RWPE2 (cell line): ENCODE measurements at places on chromosomes 12 and 14.

DNA sequence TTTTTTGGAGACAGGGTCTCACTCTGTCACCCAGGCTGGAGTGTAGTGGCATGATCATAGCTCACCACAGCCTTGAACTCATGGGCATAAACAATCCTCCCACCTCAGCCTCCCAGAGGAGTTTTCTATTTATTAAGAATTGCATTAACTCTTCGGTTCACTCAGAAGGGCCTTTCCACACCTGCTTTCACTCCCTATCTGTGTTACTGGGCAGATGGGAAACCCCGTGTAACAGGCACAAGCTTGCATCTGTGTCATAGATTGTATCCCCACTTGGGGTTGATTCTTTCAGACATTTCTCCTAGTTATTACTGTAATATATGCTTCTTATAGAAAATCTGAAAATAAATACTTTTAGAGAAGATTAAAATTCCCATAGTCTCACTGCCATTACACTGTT is 38.7 kb downstream of the STX2 start:
- DNase-seq, result no peak

DNA sequence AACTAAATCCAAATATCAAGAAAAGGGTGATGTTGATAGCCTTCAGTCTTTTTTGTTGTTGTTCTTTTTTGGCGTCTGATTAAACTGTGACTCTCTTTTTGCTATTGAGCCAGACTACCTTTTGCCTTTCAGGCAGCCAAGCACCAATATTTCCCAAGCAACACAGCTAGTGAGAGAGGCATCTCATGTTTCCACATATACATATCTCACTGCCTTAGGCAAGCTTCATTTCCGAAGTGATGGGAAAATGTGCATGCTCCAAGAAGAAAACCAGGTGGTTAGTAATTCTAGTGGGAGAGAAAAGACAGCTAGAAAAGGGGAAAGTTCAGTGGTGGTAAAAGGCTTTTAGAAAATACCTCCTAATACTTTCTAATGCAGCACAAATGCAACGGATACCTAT is 277.7 kb downstream of the TMTC2 start:
- DNase-seq, result no peak

DNA sequence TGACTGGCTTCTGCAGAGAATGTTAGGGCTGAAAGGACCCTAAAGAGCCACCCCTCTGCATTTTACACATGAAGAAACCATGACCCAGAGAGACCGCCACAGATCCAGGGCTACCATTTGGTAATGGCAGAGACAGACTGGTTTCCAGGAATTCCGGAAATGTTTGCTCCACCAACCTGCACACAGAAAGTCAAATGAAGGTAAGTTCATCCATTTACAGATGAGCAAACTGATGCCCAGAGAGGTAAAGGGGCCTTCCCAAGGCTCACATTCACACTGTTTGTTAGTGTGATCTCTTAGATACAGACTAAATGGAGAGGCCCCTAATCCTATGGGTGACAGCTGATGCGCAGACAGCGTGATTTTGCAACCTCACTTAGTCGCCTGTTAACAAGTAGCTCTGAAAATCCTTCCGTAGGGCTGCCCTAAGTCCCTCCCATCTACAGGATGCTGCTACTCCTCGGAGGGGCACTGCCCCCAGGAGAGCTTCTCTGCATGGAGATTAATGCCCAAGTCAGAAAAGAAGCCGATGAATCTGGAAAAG is 33.8 kb downstream of the ZFP36L1 start:
- DNase-seq, result no peak

- no peak for DNase-seq
Measured at GRCh38 chr14:99687284-99688209, 3.4 kb downstream of the CYP46A1 start.

DNA sequence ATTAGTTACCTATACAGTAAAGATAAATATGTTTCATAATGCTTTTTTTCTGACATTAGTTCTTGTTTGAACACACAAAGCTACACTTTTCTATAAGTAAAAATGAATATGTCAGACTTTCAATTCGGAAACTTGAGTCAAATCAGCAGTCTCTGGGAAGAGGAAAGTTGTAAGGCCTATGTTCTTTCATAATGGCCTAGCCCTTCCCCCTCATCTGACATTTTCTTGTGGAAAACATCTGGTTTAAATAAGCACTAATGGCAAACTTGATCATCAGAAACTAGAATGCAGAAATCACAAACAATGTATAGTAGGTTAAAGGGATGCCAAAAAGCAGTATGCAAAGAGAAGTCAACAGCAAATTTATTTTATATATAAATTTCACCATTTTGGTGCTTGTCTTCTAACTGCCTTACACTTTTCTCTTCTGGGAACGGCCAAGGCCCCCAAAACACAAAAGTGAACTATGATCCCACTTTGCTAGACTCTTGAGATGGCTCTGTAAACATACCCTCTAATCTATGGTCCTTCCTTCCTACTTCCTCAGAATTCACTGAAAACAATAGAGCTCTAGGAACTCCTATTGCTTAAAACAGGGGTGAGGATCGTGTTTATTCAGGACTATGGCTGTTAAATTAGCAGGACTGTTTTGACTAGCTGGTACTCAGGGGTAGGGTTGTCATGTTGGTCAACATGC is 444.1 kb downstream of the RAD51B start:
- DNase-seq, result no peak

GRCh38 chr12:108455706-108456105 is 59.4 kb upstream of the FICD start:
- DNase-seq, result no peak

- DNase-seq, result no peak
Measured at GRCh38 chr14:100062590-100062989, 2.6 kb upstream of the EVL start.

DNA sequence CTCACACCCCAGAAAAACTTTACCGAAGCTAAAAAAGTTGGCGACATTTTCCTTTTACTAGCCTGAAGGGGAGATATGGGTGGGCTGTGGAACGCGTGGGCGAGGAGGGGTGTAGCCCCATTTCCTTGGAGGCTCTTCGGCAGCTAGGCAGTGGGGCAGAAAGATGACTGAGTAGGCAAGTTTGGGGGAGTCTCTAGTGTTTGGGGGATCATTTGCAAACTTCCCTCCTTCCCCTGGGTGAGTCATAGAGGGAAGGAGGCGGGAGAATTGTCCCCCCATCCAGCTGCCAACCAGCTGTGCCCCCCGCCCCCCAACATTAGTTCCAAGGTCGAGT is 2.3 kb downstream of the GLI1 start:
- no peak for DNase-seq

GRCh38 chr12:42382013-42382696 is 56.2 kb downstream of the PPHLN1 start:
- no peak for DNase-seq

DNA sequence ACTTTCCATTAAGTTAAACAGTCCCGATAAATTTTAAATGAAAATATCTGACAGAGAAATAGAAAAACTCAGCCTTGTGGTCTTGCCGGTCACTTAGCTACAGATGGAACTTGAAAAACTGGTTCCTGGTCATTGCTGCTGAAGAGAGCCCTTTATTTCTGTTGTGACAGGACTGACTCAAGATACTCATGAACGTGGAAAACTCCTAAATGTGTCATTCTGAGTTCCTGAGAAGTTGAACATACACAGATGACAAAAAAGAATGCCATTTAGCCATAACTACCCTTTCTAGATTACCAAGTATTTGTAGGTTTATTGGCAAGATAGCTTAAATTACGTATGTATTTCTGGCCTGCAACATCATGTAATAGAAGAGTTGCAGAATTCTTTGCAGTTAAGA is 134.2 kb downstream of the HMGA2 start:
- no peak for DNase-seq

- DNase-seq, result no peak
Measured at GRCh38 chr12:106332536-106332935, 25.0 kb upstream of the POLR3B start.

GRCh38 chr14:74472601-74473000 is 20.5 kb downstream of the NPC2 start:
- no peak for DNase-seq

DNA sequence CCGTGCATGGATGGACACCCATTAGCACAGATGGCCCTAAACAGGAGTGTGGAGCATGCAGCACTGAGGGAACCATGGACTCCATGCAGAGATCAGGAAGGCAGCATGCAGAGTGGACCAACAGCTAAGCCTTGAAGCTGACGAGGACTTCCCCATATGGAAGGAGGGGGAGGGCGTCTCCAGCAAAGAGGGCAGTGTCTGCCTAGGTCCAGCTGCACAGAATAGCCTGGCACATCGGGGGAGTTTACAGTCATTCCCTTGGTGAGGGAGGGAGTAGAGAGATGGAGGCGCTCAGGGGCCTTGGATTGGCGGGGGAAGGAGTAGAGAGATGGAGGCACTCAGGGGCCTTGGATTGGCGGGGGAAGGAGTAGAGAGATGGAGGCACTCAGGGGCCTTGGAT is 64.5 kb downstream of the ANKRD9 start:
- peak; percentile 37 for DNase-seq

DNA sequence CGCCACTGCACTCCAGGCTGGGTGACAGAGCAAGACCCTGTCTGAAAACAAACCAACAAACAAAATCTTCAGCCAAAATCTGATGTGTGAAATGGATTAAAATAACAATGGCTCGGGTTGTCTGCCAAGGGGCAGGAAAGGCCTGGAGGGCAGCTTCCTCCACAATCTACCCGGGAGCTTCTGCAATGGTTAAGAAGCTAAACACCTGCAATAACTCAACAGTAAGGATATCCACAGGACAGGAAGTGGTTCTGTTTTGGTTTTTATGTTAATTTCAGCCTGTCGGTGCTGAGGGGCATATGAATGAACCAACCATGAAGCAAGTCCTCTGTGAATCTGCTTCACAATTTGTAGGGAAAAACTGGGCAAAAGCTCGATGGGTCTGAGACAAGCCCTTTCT is 34.4 kb downstream of the RAD52 start:
- no peak for DNase-seq

DNA sequence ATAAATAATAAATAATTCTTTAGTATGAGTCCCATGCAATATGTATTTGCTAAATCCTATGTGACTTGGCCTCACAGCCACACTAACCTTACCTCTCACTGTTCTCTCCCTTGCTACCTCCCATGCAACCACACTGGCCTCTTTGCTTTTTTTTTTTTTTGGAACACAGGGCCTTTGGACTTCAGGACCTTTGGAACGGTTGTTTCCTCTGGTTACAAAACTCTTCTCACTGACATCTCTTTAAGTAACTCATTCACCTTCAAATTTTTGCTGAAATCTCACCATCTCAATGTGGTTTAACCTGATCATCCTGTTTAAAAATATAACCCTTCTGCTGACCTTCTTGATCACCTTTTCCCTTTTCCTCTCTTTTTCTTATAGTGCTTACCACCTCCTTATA is 194.0 kb downstream of the SSPN start:
- no peak for DNase-seq

DNA sequence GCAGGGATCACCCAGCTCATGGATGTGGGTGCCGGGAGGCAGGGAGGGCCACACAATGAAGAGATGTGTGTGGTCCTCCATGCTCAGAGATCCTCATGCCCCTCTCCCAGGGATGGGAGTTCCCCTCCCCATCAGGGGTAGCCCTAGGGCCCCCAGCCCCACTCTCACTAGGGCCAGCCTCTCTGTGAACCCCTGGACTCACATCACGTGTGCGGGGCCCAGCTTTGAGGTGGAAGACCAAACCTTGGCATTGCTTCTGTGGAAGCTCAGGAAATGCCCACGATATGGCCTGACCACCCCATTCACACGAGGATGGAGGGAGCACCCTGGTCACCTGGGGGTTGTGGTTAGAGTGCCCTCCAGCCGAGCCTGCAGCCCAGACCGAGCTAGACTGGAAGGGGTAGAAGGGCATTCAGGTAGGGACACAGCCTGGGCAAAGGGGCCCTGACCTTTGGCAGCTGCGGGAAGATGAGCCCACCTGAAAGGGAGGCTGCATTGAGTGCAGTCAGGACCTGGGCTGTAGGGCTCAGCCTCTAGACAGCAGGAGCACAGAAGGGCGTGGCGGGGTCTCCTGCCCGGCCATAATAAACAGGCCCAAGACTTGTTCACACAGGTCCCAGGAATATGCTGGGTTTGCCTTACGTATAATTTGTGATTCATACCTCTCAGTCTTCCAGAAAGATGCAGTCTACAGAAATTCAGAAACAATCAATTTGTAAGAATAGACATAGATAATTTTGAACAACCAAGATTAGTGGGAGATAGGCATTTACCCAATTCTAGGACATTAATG is 34.8 kb upstream of the RCOR1 start:
- peak; percentile 85 for DNase-seq

- DNase-seq, result no peak
Measured at GRCh38 chr14:106622200-106622745, 1095.9 kb downstream of the TMEM121 start.

GRCh38 chr12:90027041-90027440 is 318.4 kb upstream of the ATP2B1 start:
- no peak for DNase-seq

DNA sequence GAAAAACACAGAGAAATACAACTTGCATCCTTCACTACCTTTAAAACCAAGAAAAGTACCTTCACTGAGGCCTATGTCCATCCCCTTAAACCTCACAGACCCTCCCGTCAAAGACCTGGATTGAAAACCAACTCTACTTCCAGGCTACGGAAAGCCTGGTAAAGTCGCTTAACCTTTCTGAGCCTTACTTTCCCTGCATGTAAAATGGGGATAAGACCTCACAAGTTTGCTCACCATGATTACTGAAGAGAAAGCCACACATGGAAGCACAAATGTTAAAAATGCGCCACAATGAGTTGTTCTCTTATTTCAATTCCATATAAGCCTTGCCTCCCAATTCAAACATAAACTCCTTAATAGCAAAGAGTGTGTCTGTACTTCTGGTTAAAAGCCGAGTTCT is 8.4 kb downstream of the ACTN1 start:
- no peak for DNase-seq

DNA sequence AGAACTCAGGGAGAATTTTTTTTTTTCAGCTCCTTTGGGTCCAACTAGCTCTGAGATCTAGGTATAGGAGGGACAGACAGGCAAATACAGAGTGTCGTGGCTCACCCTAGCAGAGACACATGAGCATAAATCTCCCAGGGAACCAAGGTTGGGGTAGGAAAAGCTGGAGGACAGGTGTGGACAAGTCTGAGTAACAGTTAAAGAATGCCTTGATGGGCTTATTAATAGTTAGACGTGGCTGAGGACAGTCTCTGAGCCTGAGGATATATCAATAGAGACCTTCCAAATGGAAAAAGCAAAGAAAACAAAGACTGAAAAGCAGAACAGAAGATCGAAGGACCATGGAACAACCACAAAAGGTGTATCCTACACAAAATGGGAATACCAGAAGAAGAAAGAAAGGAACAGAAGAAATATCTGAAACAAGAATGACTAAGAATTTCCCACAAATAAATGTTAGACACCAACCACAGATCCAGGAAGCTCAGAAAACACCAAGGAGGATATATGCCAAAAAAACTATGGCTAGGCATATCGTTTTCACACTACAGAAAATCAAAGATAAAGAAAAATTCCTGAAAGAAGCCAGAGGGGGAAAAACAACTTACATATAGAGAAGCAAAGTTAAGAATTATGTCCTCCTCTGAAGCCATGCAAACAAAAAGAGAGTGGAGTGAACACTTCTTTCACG is 80.9 kb downstream of the PTPRB start:
- DNase-seq, result no peak
